ENCODE measurements at places on chromosomes 1 and 21.

- DNase-seq, result no peak
These were observed 162.4 kb upstream of the BEND5 start for GRCh38 chr1:48939042-48939441.

DNA sequence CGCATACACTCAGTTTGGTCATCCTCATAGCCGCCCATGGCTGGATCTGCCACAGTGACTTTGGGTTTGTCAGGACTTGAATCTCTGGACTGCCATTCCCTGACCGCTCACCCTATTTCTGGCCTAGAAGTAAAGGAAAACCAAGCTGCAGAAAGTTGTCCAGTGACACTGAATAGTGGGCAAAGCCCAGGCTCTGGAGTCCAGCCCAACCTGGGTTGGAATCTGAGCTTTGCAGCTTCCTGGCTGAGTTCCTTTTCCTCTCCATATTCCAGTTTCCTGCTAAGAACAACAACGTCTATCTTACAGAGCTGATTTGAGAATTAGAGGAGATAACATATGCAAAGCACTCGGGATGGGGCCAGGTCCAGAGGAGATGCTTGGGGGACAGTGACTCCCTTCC, 15.6 kb upstream of the EIF4G3 start:
- no peak for DNase-seq

GRCh38 chr1:45753248-45754037, 3.0 kb upstream of the IPP start:
- DNase-seq, result no peak

- DNase-seq, result no peak
These were observed 30.1 kb upstream of the ARHGEF10L start for GRCh38 chr1:17509363-17509762.

- no peak for DNase-seq
These were observed 630.6 kb downstream of the LMO4 start for GRCh38 chr1:87959236-87959635.

DNA sequence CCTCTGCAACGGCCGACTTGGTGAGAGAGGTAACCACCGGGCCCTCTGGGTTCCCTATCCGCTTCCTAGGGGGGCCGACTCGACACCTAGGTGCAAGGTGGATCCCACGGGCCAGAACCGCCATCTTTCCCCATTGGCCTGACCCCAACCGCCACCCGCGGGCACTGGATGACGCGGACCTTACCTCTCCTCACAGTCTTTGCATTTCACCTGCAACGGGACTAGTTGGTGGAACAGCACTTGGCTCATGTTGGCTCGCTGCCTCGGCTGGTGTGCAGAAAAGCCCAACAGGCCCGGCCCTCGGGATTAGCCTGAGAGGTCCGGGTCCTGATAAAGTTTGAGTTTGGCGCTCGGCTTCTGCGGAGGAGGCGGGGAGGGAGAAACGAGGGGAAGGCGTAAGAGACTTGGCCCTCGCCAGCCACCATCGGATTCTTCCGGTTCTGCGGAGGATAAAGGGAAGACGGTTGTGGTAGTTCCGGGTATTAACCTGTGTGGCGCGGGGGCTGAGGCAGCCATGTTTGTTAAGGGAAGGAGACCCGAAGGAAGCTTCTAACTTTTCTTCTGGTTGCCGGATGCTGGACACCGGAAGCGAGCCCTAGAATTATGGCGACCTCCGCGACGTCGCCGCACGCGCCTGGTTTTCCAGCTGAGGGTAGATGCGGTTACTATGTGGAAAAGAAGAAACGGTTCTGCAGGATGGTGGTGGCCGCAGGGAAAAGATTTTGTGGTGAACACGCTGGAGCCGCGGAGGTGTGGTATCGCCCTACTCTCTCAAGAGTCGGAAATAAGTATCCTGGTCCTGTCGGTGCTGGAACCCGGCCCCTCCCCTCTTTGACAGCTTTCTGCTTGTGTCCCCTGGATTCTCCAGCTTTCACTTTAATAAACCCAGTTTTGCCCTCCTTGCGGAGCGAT, at the start of the genes SASS6 and TRMT13:
SASS6 (minus strand) TSS at position 365 of the 912 bp plus-strand sequence; CDS start at position 249, 116 bp downstream.
TRMT13 (plus strand) TSS at position 598 of the 912 bp plus-strand sequence; CDS start at position 604, 6 bp downstream.
- peak; percentile 82 for DNase-seq

GRCh38 chr1:225413708-225414375, 14.0 kb downstream of the LBR start:
- no peak for DNase-seq

DNA sequence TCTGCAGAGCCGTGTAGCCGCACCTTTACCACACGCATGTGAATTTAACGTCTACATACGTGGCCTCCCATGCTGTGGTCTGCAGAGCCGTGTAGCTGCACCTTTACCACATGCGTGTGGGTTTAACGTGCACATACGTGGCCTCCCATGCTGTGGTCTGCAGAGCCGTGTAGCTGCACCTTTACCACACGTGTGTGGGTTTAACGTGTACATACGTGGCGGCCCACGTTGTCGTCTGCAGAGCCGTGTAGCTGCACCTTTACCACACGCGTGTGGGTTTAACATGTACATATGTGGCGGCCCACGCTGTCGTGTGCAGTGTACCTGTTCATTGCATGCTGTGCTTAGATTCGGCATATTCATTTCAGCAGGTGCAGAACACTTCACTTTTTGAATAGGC, 17.5 kb downstream of the DFFB start:
- no peak for DNase-seq

DNA sequence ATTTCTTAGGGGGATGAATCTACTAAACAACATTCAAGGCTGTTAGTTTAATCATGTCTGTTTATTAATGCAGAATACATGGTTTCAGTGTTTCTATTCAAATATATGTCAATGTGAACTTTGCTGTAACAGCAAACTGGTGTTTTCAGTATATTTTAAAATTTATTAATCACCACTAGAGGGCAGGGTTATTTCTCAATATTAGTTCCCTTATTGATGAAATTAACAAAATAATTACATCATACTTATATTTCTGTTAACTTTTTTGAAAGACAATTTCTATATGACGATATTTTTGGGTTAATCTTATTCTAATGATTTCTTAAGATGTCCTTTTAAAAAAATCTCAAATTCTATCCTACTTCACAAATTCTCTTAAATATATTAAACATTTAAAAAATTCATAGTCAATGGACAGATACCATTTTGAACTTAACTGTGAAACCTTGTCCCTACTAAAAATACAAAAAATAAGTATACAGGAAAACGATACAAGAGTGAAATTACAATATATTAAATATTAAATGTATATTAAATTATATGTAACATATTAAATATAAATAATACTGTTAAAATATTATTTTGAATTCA, 1034.1 kb upstream of the PRMT6 start:
- DNase-seq, result no peak

DNA sequence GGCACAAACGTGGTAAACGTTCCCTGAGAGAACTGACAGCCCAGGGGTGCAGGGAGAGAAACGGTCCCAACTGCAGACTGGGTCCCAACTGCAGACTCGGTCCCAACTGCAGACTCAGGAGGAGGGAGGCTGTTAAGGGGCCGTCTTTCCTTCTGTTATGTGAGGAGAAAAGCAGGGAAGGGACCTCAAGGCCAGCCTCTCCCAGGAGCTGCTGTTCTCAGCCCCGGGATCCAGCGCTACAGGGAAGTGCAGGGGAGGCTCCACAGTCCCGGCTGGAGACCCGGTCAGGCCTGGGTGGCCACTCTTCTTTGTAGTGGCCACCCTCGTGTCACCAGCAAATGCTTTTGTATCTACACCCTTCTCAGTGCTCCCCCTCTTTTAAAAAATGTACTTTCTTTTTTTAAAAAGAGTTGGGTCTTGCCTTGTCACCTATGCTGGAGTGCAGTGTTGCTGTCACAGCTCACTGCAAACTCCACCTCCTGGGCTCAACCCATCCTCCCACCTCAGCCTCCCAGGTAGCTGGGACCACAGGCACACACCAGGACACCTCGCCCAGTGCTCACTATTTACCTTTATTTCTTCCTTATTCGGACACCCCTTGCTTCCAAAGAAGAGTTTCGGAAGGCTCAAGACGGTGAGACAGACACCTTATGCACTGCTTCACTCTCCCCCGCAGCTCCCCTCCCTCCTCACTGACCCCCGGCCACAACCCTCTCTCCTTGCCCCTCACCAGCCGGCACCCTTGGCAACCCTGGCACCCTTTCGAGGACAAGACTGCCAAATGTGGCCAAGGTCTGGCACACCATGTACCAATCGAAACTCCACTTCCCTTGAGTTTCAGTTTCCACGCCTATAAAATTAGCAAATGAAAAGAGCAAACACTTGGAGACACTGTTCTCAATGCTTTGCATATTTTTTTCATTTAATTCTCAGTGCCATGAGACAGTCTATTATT, 21.8 kb downstream of the CAPN2 start:
- DNase-seq, result no peak

DNA sequence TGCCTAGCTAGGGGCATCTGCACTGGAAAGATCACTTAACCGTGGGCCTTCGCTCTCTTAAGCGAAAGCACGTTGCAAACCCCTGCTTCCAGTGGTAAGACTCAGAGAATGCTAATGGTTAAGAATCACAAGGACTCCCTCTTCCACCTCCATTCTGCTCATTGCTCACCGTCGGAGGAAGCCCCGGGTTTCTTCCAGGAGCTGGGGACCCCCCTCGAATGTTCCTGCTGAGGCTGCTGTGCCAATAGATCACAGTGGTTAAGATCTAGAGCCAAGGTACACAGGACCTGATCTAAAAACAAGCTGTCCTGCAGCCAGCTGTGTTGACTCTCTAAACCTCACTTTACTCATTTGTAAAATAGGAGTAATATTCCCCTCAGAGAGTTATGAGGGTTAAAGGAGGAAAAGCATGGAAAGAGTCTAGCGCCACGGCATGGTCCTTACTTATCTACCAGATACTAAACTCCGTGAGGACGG, 765 bp downstream of the VAMP3 start:
- DNase-seq, result no peak

GRCh38 chr1:245686446-245687030, 531.8 kb downstream of the KIF26B start:
- no peak for DNase-seq

GRCh38 chr1:62012836-62013235, 181.8 kb upstream of the L1TD1 start:
- DNase-seq, result no peak

- no peak for DNase-seq
These were observed 76.6 kb upstream of the ZNF644 start for GRCh38 chr1:91098299-91098906.

DNA sequence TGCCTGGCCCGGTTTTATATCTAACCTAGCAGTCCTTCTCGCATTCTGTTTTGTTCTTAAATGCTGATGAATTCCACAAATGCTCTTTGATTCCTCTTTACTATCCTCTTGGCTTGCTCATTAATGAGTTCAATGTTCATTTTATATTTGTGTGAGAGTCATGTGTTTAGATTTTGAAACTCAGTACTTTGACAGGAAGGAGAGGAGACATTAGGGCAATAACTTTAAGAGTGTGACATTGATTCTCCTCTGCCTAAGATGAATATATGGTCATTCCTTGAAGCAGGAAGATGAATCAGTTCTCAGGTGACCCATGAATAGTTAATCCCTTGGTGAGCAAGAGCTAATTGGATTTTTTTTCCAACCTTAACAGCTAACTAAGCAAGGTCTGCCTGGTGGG, 84.1 kb downstream of the MRPS6 start:
- no peak for DNase-seq

DNA sequence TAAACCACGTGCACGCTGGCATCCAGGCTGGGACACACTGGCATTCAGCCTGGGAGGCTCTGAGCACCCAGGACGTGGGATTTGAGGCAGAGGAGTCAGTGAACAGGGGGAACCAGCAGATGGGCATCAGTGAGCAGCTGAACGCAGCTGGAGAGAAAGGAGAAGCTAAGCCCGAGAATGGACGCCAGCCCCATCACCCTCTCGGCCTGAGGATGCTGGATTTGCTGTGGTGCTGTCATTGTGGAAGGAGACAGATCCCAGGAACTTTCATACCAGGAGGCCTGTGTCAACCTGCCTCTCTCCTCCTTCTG, 132.8 kb downstream of the PGBD5 start:
- DNase-seq, result no peak

- DNase-seq, result no peak
These were observed 41.2 kb downstream of the LPAR3 start for GRCh38 chr1:84851839-84852238.

DNA sequence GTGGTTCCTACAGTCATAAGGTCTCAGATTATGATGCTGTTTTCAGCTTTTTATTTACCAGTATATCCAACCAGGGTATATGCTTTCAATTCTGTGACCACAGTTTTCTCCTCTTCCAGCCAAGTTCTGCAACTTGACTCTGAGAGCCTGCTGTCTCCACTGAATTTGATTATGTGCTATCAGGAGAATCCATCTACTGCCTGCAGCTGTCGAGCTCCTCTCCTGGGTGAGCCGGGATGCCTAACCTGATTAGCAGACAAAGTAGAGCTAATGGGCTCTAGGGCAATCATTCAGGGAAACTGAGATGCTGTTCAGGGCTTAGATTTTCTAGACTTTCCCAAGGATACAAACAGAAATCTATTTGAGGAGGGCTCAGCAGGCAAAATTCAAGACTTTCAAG, 271.5 kb upstream of the BEND5 start:
- no peak for DNase-seq

GRCh38 chr1:94303005-94303404, 65.6 kb upstream of the ARHGAP29 start:
- no peak for DNase-seq

DNA sequence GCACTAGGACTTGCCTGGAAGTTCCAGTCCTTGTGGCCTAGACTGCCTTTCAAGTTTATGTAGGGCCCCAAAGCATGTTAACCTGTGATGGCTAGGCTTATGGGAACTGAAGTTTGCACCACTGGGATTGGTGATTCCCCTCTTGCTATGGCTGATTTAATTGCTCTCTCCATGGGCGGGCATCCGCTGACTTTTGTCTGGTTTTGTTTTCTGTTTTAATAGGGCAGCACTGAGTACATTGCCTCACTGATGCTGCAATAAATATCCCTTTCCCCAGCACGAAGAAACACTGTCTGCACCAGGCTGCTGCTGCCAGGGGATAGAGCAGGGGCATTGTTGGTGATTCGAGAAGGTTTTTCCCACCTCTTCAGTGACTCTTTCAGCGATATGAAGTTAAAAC, 73.3 kb upstream of the PDE4B start:
- DNase-seq, result no peak

- no peak for DNase-seq
These were observed 5.7 kb downstream of the KCNQ4 start for GRCh38 chr1:40789342-40789598.

GRCh38 chr1:218425647-218426342, 80.7 kb downstream of the TGFB2 start:
- DNase-seq, result no peak

Measured in NCI-H1417 treated with DMSO at 0.1 percent for 48 hours (cell line).